ENCODE measurements at places on chromosomes 2 and 18. TPM values are rescaled to one million over a fixed set of nuclear protein-coding genes. Genes with fewer than 3 reads are reported as not detected.

Gene PROKR1
- total RNA-seq, result not detected

DNA sequence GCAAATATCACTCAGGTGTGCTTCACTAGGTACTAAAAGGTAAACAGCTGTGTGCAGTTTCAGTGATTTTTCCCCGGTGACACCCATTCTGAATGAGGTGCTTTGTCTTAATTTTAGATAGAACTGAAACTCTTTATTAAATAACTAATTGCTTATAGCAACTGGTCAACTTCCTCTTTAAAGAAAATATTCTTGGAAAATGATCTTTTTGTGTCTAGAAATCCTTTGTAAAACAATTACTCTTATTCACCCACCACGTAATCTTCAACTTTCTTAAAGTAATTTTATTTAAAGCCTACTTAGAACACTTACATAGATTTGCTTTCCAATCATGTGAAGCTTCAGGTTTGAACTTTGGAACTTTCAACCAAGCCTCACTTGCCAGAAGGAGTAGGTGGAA lies 57.9 kb upstream of the RMDN2 start:
- H3K4me3 ChIP-seq, result no peak overlapping the region
- no peaks in the 10 kb centered on the region for H3K36me3 ChIP-seq
- DNase-seq, result no peak
- H3K4me1 ChIP-seq, result peaks cover 12% of the 10 kb centered on the region
- H3K27me3 ChIP-seq, result peaks cover 3% of the 10 kb centered on the region
- no peak overlapping the region for H3K27ac ChIP-seq

- no peak for DNase-seq
- peaks cover 18% of the 10 kb centered on the region for H3K4me1 ChIP-seq
- no peaks in the 10 kb centered on the region for H3K36me3 ChIP-seq
- H3K27ac ChIP-seq, result no peak overlapping the region
These were observed 27.3 kb upstream of the GPR17 start for GRCh38 chr2:127618551-127619202.

DNA sequence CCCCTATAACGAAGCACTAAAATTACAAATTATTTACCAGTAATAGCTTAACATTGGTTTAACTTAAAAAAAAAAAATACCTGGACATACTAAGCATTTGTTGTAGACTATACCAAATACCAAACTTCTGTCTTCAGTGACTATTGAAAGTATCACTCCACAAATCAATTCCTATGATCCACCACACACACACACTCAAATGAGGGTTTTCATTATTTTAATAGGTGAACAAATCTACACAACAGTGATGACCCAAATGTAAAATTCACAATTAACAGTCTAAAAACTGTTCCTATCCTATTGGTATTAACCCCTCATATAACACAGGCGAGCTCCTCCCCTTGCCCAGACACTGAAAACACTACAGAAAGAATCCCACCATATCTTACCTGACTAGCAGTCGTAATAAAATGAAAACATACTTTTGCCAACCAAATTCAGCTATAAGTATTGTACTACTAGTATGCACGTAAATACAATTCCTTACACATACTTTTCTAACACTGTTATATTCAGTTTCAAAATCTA lies 2.5 kb downstream of the SP3 start:
- peaks cover 41% of the 10 kb centered on the region for H3K36me3 ChIP-seq
- peaks cover 45% of the 10 kb centered on the region for H3K4me1 ChIP-seq
- H3K27me3 ChIP-seq, result no peaks in the 10 kb centered on the region

Gene CDCA7
- 119 TPM for total RNA-seq

Gene MGAT4A
- total RNA-seq, result 73.4 TPM

DNA sequence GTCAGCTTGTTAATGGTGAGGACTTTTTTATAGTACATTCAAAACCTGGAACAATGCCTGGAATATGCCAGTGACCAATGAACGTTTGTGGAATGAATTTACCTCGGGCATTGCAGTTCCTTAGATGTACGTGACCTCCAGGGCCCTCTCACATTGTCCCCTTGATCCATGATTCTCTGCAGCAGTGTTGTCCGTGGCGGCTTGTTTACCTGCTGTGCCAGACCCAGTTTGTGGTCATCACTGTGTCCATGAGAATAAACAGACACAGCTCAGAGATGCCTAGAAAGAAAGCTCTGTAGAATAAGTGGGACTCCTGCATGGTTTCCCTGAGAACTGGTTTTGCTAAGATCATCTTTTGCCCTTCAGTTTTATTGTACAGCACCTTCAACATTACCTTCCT lies 1132.2 kb downstream of the DPP10 start:
- no peak overlapping the region for H3K4me3 ChIP-seq
- H3K27ac ChIP-seq, result no peak overlapping the region
- no peaks in the 10 kb centered on the region for H3K27me3 ChIP-seq
- no peak for DNase-seq

Data from activated CD8-positive, alpha-beta T cell treated with anti-CD3 and anti-CD28 coated beads, Interleukin-2, amount 10 ng/mL, durations not matched to agents 7 days and 5 days (primary cell).